Renal pelvis (tissue), 12 donors: ENCODE measurements at places on chromosomes 7 and 10. TPM values are rescaled to one million over a fixed set of nuclear protein-coding genes. Genes with fewer than 3 reads are reported as not detected.

- no peak for DNase-seq
Measured at GRCh38 chr10:71263376-71263775, 51.0 kb downstream of the UNC5B start.

- DNase-seq: no peak
Measured at GRCh38 chr7:49089717-49090116, 165.4 kb downstream of the CDC14C start.

- no peak for DNase-seq
Measured at GRCh38 chr10:103969857-103970627, 3.1 kb downstream of the SLK start.

DNA sequence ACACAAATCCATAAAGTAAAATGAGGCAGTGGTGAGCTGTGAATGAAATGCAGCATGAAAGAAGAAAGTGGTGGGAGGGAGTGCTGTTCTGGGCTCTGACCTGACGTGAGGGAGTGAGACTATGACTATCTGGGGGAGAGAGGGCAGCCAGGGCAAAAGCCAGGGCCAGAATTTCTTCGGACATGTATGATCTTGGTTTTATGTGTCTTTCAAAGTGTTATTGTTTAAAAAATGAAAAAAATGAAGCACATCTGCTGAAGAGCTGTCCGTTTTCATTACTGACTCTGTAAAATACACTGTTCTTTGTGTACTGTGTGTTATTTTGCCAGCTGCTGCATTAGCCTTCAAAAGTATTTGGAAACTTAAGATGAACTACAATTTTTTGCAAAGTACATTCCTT, 70.2 kb upstream of the KLF14 start:
- peak; percentile 16 for DNase-seq

DNA sequence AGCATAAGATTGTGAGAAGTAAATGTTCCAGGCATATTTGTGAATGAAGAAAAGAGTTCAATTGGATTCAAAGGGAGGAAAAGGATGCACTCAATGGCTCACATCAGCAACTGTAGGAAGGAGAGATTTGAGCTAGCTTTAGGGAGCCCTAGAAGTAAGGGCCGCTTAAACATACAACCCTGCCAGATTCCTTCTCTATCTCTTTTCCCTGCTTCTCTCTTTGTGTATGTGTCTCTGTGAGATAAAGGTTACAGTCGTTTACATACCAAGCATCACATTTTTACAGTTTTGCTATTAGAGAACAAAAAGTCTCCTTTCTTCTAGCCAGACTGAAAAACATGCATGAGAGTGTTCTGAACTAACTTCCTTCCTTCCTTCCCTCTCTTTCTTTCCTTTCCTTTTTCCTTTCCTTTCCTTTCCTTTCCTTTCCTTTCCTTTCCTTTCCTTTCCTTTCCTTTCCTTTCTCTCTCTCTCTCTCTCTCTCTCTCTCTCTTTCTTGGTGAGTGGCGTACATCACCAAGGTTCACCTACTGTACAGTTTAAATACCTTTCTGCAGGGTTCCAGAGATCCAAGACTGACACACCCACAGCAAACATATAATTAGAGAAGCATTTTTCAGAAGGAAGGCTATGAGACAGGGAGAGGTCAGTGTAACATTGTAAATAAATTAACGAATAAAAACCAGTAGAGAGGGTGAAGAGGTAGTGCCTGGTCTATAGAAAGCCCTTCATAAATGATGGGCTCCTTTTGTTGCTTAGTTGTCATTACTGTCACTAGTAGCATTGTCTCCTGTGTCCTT, 240.4 kb downstream of the ARL4A start:
- DNase-seq: no peak

- no peak for DNase-seq
Measured at GRCh38 chr7:84877943-84878570, 308.8 kb downstream of the SEMA3D start.

DNA sequence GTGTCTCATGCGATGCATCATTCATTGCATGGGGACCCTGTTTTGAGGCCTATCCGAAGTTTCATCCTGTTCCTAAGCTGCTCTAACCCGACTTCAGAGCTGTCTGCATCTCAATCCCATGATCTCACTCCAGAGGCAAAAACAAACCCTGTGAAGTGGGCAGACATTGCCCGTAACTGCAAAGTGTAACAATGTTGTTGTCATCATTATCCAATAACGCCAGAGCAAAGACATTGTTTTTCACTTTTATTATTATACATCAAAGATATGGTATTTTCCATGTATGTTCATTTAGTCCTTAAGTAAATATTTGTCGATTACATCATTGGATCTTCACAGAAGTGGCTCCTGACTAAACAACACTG, 246.7 kb downstream of the KLF6 start:
- DNase-seq: no peak

- DNase-seq: no peak
Measured at GRCh38 chr10:101940916-101941315, 97.3 kb upstream of the KCNIP2 start.

- no peak for DNase-seq
Measured at GRCh38 chr7:11613292-11613930, 218.6 kb downstream of the THSD7A start.

DNA sequence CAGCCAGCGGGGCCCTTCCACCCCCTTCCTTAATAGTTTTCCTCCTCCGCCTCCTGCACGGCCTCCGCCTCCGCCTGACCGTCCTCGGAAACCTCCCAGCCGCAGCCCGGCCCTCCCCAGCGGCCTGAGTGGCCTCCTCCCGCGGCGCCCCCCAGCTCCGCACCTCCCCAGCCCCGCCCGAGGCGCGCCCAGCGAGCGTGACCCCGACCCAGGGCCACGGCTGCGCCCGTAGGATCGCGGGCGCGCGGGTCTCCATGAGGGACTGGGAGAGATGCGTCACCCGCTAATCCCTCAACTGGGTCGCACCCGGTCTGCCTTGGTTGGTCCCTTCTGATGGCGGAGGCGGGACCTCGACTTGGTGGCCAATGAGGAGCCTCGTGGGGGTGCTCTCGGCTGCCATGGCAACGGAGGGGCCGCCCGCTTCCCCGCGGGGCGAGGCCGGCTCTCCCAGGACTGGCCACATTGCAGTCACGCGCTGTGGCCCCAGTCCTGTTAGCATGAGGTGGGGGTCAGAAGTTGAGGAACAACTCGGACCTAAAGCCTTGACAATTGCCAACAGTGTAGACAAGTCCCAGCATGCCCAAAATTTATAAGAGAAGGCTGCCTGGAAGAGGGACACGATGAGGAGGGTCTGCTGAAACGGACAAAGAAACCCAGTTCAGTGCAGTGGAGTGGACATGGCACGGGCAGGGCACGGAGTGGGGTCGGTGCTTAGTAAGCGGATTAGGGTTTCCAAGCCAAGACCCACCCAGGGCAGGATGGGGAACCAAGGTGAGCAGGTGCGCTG, 24.3 kb downstream of the DDIT4 start:
- peak; percentile 98 for DNase-seq

DNA sequence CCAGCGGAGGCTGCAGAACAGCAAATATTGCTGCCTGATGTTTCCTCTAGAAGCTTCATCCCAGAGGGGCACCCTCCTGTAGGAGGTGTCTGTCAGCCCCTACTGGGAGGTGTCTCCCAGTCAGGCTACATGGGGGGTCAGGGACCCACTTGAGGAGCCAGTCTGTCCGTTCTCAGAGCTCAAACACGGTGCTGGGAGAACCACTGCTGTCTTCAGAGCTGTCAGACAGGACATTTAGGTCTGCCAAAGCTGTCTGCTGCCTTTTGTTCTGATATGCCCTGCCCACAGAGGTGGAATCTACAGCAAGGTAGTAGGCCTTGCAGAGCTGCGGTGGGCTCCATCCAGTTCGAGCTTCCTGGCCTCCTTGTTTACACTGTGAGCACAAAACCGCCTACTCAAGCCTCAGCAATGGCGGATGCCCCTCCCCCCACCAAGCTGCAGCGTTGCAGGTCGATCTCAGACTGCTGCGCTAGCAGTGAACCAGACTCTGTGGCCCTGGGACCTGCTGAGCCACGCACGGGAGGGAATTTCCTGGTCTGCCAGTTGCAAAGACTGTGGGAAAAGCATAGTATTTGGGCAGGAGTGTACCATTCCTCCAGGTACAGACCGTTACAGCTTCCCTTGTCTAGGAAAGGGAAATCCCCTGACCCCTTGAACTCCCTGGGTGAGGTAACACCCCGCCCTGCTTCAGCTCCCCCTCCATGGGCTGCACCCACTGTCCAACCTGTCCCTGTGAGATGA, 17.7 kb upstream of the MINDY3 start:
- no peak for DNase-seq

DNA sequence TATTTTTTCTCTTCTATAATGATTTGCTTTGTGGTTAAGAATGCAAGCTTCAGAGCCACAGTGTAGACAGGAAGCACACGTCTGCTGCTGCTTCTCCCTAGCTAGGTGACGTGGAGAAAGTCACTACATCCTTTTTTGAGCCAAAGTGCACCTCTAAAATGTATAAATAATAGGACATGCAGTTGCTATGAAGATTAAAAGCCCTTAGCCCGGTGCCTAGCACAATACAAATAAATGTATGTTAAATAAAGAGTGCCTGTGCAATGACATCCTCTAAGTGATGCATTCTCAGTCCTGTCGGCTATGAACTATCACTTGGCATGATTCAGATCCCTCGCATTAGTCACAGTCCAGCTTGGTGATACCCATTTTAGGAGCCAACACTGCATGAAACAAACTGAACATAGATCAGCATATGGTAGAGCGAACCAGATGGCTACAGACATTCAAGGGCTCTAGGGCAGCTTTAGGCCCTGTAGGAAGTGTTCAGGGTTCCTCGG, 4.8 kb upstream of the TRDMT1 start:
- no peak for DNase-seq

GRCh38 chr7:141952461-141952860, 5.7 kb upstream of the CLEC5A start:
- no peak for DNase-seq

DNA sequence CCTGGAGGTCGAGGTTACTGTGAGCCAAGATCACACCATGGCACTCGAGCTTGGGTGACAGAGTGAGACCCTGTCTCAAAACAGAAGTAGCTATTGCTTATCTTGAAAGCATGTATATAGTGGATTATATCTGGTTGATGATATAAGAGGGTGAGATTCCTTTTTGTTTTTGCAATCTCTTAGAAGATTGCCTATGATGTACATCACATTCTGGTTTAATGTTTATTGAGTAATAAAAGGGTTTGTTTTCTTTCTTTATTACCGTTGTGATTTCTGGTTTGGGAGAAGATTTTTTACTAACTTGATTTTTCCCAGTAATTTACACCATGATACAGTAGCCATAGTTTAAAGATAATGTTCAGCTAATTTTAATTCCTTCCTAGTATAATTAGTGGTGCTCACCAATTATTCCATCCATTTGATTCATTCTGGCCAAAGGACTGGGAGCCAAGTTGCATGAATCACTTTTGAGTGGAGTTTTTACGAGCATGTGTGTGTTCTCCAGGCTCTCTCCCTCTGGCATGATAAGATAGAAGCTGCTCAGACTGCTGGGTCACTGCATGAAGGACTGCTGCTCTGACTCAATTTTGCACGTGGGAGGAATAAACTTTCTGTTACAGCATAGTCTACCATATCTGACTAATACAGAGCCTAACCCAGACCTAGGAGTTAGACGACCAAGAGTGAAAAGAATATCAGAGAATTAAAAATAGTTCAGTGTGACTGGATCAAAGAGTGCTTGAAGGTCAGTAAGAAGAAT, 13.5 kb upstream of the TSPAN13 start:
- DNase-seq: peak; percentile 29

Gene NUTM2E
- polyA plus RNA-seq: 0.23 TPM

Gene PIK3CG
- polyA plus RNA-seq: 2.2 TPM

Gene TYSND1
- 16.6 TPM for polyA plus RNA-seq
